ENCODE measurements at places on chromosomes 3 and 15.

- DNase-seq: no peak
Measured at GRCh38 chr3:32862247-32862935, 44.6 kb downstream of the TRIM71 start.

DNA sequence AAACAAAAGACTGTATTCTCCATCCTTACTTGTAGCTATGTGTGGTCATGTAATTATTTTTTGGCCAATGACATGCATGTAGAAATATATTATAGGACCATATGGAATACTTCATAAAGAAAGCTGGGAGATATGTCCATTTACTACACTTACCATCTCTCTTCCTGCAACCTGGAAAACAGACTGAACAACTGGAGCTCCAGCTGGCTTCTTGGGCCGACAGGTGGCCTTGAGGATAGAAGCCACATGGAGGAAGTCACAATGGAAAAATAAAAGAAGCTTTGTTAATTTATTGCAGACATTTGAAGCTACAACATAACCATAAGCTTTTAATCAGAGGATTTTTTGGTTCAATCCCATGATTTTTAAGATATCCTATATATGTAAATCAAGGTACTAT, 167.9 kb upstream of the CBLB start:
- DNase-seq: no peak

DNA sequence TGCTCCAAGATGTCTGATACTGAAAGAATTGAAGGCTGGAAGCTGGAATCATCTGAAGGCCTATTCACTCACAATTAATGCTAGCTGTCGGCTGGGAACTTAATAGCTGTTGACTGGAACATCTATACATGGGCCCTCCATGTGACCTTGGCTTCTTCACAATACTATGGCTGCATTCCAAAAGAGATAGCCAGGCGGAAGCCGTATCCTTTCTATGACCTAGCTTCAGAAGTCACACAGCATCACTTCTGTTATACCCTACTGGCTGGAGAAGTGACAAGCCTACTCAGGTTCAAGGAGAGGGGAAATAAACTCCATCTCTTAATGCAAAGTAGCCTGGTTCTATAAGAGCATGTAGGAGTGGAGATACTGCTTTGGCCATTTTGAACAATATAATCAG, 50.9 kb upstream of the SPRED1 start:
- no peak for DNase-seq

GRCh38 chr3:170363471-170363994, 6.0 kb downstream of the SKIL start:
- no peak for DNase-seq

GRCh38 chr15:25705433-25706115, 157.6 kb downstream of the ATP10A start:
- no peak for DNase-seq

DNA sequence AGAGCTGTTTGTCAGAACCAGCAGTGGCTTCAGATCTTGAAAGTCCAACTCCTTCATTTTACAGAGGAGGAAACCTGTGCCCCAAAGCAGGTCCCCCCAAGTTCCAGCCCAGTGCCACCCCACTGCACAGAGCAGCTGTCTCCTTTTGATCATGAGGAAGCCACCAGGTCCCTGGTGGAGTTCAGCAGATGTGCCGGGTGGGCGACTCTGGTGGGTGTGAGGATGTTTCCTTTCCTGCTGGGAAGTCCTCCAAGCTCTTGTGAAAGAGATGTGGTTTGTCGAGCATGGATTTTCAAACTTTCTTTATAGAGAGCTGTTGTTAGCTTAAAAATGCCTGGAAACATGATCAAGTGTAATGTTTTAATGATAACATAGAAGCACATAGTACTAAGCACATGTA, 52.0 kb downstream of the SMAD3 start:
- DNase-seq: no peak

DNA sequence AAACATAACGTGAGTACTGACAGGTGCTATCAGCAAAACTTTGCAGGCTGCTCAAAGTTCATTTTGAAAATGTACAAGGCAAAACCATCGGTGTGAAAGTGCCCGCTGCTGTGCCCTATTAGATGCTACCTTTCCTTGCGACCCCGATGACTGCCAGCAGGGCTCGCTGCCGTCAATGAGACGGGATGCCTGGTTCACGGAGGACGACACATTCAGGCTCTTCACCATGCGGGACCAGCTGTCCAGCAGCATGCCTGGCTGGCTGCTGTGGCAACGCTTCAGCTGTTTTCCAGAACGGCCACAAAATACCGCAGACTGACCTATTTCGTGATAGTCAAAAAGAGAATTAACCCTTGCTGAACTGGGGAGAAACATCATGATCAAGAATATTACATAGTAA, 92.7 kb upstream of the OCA2 start:
- DNase-seq: peak; percentile 34

Measured in ELF-1 (cell line).